ENCODE measurements at places on chromosomes 1 and 21. TPM values are rescaled to one million over a fixed set of nuclear protein-coding genes. Genes with fewer than 3 reads are reported as not detected.

DNA sequence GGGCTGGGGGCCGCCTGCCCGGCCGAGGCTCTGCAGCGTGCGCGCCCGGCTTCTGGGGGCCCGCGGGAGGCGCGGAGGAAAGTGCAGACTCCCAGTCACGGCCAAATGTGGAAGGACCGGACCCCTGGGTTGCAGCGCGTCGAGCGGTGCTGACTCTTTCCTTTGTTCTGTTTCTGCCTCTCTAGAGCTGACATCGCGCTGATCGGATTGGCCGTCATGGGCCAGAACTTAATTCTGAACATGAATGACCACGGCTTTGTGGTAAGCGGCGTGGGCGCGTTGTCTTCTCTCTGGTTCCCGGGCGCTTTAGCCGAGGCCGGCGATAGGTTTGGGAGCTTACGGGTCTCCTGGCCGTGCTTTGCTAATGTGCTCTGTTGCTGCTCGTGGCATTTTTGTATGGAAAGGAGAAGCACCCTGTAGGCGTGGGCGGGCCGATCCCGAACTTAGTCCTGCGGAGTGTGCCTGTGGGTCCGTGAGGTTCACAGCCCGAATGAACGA is 629 bp downstream of the PGD start:
- no peak for DNase-seq

DNA sequence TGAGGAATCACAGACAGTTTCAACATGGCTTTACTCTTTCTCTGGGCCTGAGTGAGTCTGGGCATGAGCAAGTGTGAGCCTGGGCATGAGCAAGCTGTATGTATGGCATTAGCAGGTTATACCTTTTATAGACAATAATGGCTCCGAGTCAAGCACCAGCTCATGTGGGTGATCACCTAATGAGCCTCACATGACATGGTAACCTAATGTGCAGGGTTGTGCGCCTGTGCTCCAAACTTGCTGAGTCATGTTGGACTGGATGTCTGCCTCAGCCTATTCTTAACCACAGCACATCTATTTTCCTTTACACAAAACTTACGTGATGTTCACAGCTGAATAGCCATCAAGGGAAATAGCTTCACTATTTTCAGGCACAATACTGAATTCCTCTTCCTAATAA is 236.2 kb upstream of the NRIP1 start:
- no peak for DNase-seq

The NR1I3 gene
- total RNA-seq = not detected

The WNT9A gene
- total RNA-seq = not detected

- DNase-seq = no peak
These were observed 57.1 kb upstream of the GADD45A start for GRCh38 chr1:67627906-67628305.

DNA sequence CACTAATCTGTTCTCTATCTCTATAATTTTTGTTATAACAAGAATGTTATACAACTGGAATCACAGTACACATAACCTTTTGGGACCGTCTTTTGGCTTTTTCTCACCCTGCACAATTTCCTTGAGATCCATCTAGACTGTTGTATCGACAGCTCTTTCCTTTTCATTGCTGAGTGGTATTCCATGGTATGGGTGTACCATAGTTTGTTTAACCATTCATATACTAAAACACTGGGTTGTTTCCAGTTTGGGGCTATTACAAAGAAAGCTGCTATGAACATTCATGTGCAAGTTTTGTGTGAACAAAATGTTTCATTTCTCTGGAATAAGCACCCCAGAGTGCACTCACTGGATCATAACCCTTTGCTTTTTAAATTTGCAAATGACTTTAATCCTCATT is 15.4 kb upstream of the HCRTR1 start:
- DNase-seq = no peak

The GJB3 gene
- total RNA-seq = not detected

The SRGAP2B gene
- total RNA-seq = 39.9 TPM

The TIE1 gene
- total RNA-seq = 0.23 TPM

- no peak for DNase-seq
These were observed 4.5 kb upstream of the GALE start for GRCh38 chr1:23805025-23805424.

Measured in activated CD4-positive, alpha-beta T cell treated with anti-CD3 and anti-CD28 coated beads, Interleukin-2, amount 10 ng/mL, durations not matched to agents 24 days and 14 days (primary cell).